ENCODE measurements at places on chromosomes 16 and 17.

- no peak for DNase-seq
These were observed 24.9 kb upstream of the MYH2 start for GRCh38 chr17:10574324-10574723.

- no peak for DNase-seq
These were observed 12.2 kb upstream of the COG7 start for GRCh38 chr16:23465179-23465578.

DNA sequence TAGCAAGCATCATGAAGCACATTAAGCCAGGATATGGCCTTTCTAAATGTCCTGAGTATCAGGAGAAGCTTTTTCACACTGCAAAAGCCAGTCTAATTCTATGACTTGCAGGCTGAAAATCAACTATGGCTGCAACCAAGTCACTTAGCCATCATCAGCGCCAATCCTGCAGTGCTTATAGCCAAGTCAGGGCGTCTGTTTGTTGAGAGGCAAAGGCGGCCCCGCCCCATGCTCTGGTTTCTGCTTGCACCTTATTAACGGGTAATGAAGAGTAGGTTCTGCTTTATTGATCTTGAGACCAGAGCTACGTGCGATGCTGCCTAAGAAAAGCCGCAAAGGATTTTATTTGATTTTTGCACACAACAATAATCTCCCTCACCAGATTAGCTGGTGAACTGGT lies 88.4 kb downstream of the CDH13 start:
- no peak for DNase-seq

- DNase-seq = no peak
These were observed 29.2 kb downstream of the CALCOCO2 start for GRCh38 chr17:48860034-48860433.

- DNase-seq = peak; percentile 74
These were observed 16.8 kb upstream of the DRG2 start for GRCh38 chr17:18070861-18071340.

DNA sequence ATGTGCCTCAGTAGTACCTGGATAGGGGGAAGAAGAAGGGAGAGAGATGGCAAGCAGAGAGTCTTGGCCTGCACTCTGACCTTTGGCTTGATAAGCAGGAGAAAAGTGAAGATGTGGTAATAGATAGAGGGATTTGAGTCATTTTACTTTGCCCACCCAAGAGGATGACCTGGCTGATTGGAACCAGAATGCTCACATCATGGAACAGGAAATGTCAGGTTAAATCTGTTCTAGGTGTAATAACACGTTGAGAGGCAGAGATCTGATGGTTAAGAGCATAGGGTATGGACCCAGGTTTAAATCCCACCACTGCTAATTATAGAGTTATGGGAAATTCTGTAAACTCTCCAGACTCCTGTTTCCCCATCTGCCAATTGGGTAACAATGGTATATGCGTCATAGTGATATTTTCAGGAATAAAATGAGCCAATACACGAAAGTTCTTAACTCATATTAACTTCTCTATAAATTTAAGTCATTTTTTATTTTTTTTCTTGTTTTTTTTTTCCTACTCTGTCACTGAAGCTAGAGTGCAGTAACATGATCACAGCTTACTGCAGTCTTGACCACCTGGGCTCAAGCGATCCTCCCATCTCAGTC lies 8.1 kb upstream of the CCL18 start:
- no peak for DNase-seq

- no peak for DNase-seq
These were observed 8.6 kb downstream of the KRT10 start for GRCh38 chr17:40813804-40814203.

DNA sequence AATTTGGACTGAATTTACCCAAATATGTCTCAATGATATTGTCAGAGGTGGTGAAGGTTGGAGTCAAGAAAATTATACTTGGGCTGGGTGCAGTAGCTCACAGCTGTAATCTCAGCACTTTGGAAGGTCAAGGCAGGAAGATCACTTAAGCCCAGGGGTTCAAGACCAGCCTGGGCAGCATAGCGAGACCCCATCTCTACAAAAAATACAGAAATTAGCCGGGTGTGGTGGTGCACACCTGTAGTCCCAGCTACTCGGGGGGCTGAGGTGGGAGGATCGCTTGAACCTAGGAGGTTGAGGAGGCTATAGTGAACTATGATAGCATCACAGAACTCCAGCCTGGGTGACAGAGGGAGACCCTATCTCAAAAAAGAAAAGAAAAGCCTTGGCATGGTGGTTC lies 40.9 kb downstream of the LAT start:
- DNase-seq = no peak

- DNase-seq = no peak
These were observed 37.7 kb downstream of the REXO5 start for GRCh38 chr16:20844054-20844453.

DNA sequence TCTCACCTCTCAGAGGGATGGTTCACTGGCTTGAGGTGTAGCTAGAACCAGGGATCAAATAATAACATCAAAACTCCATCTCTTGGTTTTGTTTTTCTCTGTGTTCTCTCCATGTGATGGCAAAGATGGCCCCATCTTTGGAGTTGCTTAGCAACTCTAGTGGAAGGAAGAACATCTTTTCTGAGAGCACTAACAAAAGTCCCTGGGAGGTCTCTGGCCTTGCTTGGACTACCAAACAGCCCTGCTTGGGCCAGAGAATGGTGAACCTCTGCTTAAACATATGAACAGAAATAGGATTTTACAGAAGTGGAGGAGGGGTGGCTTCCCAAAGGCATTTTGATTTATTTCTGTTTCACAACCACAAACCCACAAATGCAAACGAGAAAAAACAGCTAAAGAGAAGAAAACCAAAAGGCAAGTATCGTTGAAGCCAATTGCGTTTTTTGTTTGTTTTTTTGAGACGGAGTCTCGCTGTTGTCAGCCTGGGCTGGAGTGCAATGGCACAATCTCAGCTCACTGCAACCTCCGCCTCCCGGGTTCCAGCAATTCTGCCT lies 13.2 kb downstream of the GABARAPL2 start:
- DNase-seq = no peak

GRCh38 chr17:81926451-81927151 lies 934 bp downstream of the MAFG start:
- DNase-seq = no peak

DNA sequence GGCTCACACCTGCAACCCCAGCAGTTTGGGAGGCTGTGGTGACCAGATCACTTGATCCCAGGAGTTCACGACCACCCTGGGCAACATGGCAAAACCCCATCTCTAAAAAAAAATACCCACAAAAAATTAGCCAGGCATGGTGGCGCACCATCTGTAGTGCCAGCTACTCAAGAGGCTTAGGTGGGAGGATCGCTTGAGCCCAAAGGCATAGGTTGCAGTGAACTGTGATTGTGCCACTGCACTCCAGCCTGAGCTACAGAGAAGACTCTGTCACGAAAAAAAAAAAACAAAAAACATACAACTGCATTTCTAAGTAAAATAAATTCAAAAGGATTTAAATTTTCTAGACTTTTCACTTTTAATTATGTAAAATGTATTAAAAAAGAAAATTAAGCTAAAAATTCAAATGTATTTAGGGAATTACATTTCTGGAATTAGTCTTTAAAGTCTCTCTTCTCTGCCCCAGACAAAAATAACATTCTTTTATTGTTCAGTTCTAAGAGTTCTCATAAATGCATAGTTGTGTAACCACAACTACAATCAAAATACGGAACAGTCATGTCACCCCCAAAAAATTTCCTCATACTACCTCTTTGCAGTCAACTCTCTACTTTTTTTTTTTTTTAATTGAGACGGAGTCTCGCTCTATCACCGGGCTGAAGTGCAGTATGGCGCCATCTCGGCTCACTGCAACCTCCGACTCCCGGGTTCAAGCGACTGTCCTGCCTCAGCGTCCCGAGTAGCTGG lies 14.1 kb downstream of the FAM222B start:
- DNase-seq = no peak

- peak; percentile 79 for DNase-seq
These were observed at the start of gene PFN1 for GRCh38 chr17:4948166-4948930. Gene PFN1, minus strand, starts transcription at chr17:4948530. Its CDS starts 136 bp downstream, at chr17:4948394.

- DNase-seq = no peak
These were observed 20.3 kb downstream of the NF1 start for GRCh38 chr17:31114956-31115555.

- no peak for DNase-seq
These were observed 13.7 kb downstream of the CIBAR2 start for GRCh38 chr16:85098565-85098964.

DNA sequence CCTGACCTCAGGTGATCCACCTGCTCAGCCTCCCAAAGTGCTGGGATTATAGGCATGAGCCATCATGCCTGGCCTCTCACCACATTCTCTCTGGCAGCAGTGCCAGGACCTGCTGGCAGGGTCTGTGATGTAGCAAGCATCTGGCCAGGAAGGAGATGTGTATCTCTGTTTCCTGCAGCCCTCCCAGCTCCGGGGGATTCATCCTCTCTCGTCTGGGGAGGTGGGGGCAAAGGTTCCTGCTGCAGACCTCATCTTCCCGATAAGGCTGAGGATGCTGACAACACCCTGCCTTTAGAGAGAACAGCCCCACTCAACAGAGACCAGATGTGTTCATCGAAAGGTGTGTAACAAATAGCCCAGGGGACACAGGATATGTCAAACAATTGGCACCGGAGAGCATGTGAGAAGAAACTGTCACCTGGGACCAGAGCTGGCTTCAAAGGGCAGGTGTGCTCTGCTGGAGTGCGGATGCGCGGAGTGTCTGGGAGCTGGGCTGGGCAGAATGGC lies 54.8 kb upstream of the SEC14L1 start:
- peak; percentile 82 for DNase-seq

DNA sequence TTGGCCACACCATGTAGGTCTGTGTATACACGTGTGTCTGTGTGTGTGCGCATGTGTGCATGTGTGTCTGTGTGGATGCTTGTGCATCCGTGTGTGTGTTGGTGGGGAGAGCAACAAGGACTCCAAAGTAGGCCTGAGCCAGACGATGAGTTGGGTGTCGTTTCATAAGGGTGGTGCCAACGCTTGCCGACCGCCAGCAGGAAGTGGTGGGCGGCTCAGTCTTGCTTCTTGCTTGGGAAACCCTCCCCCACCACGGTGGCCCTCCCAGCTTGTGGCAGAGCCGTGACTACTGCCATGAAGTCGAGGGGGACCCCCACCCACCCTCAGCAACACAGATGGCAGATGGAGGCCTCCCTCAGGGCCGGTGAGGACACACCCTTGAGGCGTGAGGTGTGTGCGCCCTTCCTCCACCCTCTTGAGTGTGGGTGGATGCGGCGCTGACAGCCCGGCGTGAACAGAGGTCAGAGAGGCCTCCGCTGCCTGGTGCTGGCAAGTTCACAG lies 17.5 kb downstream of the SBK1 start:
- no peak for DNase-seq

DNA sequence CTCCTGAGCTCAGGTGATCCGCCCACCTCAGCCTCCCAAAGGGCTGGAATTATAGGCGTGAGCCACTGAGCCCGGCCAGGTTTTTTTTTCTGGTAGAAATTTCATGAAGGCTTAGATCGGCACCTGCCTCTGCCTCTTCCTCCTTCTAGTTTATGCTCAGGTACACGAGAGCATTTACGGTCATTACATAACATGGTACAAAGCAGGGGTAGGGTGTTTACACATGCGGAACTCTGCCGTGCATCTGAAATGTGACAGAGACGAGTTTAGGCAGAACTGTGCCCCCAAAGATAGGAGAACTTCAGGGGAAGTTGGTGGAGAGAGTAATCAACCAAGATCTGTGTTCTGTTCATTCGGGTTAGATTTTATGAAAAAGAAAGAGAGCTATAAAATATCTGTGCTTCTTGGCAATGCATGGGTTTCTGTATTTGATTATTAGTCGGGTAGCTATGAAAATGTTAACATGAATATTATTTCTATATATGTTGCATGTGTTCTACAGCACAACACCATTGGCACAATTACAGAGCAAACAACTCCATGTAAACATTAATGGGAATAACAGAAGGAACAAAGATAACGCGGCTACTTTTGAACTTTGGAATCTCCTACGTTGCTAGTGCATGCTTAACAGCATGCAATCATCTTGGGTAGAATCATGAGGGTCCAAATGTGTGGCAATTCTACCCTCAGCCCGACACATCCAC lies 23.5 kb upstream of the MAP2K6 start:
- no peak for DNase-seq

- DNase-seq = peak; percentile 74
These were observed 14.9 kb upstream of the CBFB start for GRCh38 chr16:67013823-67014633.

DNA sequence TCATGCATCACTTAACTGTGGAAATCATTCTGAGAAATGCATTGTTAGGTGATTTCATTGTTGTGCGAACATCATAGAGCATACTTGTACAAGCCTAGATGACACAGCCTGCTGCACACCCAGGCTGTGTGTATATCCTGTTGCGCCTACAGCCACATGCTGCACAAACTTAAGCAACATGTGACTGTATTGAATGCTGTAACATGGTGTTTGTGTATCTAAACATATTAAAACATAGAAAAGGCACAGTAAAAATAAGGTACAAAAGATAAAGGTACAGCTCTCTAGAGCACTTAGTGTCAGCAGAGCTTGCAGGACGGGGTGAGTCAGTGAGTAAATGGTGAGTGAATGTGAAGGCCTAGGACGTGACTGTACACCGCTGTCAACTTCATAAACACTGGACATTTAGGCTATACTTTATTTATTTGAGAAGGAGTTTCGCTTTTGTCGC lies 11.9 kb downstream of the FOXK2 start:
- DNase-seq = no peak

DNA sequence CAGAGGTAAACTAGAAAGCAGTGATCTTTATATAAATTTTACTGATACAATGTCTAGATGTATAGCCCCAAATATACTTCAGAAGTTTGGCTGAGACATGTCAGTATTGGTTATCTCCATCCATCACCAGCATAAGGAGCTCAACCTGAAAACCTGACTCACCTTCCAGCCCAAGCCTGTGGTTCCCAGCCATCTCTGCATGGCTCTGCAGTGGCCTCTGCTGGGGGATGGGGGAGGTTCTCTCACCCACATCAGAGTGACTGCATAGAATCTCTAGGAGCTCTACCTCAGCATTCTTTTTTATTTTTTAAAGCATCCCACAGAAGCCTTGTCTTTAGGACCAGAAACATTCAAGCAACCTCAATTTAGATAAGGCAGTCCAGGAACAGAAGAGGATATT lies 27.3 kb downstream of the USP7 start:
- peak; percentile 33 for DNase-seq

- peak; percentile 11 for DNase-seq
These were observed 759 bp downstream of the ALKBH5 start for GRCh38 chr17:18184143-18185031.

DNA sequence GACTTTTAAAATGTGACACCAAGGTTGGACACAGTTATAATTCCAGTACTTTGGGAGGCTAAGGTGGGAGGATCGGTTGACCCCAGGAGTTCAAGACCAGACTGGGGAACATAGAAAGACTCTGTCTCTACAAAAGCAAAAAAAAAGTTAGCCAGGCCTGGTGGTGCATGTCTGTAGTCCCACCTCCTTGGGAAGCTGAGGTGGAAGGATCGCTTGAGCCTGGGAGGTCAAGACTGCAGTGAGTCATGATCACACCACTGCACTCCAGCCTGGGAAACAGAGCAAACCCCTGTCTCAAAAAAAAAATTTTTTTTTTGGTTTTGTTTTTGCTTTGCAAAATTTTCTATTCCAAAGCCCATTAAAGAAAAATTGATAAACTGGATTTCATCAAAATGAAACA lies 281.4 kb downstream of the BCAS3 start:
- no peak for DNase-seq
